ENCODE measurements at places on chromosomes 5 and 9. TPM values are rescaled to one million over a fixed set of nuclear protein-coding genes. Genes with fewer than 3 reads are reported as not detected.

BAAT gene
- total RNA-seq, result not detected

HMCN2 gene
- 11.6 TPM for total RNA-seq

FAM170A gene
- not detected for total RNA-seq

DRD1 gene
- 0.06 TPM for total RNA-seq

FBN2 gene
- 5.4 TPM for total RNA-seq

OSMR gene
- 48.6 TPM for total RNA-seq

- H3K27ac ChIP-seq, result no peak overlapping the region
- H3K36me3 ChIP-seq, result no peaks in the 10 kb centered on the region
- DNase-seq, result no peak
- no peaks in the 10 kb centered on the region for H3K4me1 ChIP-seq
These were observed 43.4 kb downstream of the NKX2-5 start for GRCh38 chr5:173191561-173191960.

DNA sequence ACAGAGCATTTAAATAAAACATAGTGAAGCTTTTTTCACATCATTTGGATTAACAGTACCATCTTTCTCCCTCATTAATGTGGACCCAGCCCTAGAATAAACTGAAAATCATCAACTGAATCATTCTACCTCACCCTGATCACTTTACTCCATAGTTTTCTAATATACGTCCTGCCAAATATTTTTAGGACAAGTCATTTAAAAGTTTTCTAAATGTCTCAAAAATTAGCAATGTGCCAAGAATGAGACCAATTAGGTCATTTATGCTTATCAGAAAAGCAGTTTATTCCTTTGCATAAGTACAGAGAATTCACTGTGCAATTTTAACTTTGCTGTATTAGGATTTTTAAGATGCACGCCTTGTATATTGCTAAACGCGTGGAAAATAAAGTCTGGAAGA, 284.4 kb downstream of the PIK3R1 start:
- no peaks in the 10 kb centered on the region for H3K27me3 ChIP-seq
- no peak for DNase-seq
- H3K36me3 ChIP-seq, result no peaks in the 10 kb centered on the region

DNA sequence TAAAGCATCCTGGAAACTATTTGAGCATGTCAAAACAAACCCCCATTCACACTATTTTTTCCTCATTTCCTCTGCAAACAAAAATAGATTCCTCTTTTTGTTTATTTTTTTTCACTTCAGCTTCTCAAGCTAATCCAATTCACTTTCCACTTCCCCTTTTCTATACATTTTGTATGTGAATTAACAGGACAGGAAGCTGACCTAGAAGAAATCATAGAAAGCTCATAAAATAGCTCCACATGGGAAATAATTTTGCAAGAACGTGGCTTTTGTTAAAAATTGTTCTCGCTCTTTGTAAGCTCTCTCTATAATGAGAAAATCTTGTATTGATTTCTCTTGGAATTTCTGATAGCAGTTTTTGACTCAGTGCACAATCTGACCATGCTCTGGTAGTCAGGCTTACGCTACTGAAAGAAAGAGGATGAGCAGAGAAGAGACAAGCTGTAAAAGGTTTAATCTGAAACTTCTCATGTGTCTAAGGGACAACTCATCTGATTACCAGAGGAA, 215.8 kb downstream of the ADAMTS12 start:
- H3K4me3 ChIP-seq, result no peak overlapping the region
- no peak for DNase-seq
- H3K4me1 ChIP-seq, result no peaks in the 10 kb centered on the region
- H3K36me3 ChIP-seq, result no peaks in the 10 kb centered on the region
- no peaks in the 10 kb centered on the region for H3K27me3 ChIP-seq

DNA sequence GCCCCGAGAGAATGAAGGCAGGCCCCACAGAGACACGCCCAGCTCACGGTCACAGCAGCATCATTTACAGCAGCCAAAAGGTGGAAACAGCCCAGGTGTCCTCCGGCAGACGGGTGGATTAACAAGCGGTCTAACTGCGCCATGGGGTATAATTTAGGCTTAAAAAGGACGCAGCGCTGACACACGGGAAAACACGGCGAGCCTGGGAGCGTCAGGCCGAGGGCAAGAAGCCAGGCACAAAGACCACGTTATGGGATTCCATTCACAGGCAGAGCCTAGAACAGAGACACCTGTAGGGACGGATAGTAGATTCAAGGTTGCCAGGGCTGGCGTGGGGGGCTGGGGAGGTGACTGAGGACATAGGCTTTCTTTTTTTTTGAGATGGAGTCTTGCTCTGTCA, 36.9 kb upstream of the TMEM250 start:
- no peak for DNase-seq
- H3K4me3 ChIP-seq, result no peak overlapping the region
- H3K36me3 ChIP-seq, result no peaks in the 10 kb centered on the region
- no peaks in the 10 kb centered on the region for H3K4me1 ChIP-seq
- H3K27me3 ChIP-seq, result no peaks in the 10 kb centered on the region

DNA sequence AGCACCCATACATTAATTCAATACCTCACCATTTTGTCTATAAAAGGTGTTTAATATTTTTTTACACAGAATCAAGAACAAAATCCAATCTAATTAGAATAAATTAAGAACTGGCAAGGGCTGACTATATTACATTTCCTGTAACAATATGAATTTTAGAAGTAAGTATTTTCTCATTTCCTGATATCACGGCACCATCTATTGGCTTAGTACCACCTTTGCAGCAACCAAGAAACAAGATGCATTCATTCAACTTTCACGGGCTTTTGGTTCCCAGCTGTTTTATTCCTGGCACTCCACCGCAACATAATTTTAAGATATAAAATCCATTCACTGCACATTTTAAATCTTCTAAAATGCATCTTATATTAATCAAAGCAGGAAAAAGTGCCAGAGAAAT, 20.6 kb downstream of the PSMB7 start:
- H3K4me3 ChIP-seq, result no peak overlapping the region
- H3K27ac ChIP-seq, result no peak overlapping the region
- no peaks in the 10 kb centered on the region for H3K27me3 ChIP-seq
- peaks cover 40% of the 10 kb centered on the region for H3K4me1 ChIP-seq
- peaks cover 5% of the 10 kb centered on the region for H3K36me3 ChIP-seq
- DNase-seq, result no peak

GRCh38 chr9:132293145-132293721, 61.6 kb downstream of the SETX start:
- DNase-seq, result no peak
- H3K4me1 ChIP-seq, result peaks cover 13% of the 10 kb centered on the region
- H3K36me3 ChIP-seq, result peaks cover 24% of the 10 kb centered on the region
- no peaks in the 10 kb centered on the region for H3K27me3 ChIP-seq
- no peak overlapping the region for H3K27ac ChIP-seq

- no peak for DNase-seq
- no peak overlapping the region for H3K4me3 ChIP-seq
- H3K27ac ChIP-seq, result no peak overlapping the region
- H3K36me3 ChIP-seq, result no peaks in the 10 kb centered on the region
These were observed 157.7 kb downstream of the BNC2 start for GRCh38 chr9:16712787-16713186.

GRCh38 chr5:132492386-132493125, 2.0 kb upstream of the IRF1 start:
- H3K4me3 ChIP-seq, result no peak overlapping the region
- H3K36me3 ChIP-seq, result peaks cover 5% of the 10 kb centered on the region
- DNase-seq, result peak; percentile 55
- H3K27me3 ChIP-seq, result no peaks in the 10 kb centered on the region

DNA sequence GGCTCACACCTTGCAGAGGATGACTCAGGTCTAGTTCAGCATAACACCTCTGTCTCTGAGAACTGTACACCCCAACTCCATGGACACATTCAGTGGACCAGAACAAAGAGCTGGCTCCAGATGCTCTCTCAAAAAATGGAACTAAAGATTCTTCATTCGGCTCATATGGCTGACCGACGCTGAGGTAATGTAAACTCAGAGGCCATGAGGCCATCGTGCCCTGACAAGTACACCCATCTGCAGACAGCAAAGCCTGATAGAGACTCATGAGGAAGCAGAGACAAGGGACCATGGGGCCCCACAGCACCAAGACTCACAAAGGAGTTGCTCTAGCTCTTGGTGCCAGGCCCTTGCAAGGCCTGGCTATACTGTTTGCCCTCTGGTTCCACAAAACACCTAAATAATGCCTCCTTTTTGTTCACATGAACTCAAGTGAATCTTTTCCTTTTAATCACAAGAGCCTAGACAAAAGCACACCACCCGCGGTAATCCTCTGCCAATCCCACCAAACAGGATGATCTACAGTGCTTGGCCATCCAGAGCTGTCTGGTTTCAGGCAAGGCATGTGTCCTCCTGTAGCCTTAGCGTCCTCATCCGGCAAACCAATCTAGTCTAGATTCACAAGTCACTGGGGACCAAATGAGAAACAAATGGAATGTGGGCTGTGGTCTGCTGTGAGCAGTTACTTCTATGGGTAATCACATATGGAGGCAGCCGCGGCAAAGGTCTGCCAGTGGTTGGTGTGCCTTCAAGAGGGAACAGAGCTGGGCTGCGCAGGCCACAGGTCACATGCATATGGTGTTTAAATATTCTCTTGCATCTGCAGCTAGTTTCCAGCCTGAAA, 22.7 kb downstream of the MED27 start:
- no peak overlapping the region for H3K4me3 ChIP-seq
- H3K4me1 ChIP-seq, result no peaks in the 10 kb centered on the region
- DNase-seq, result no peak
- no peak overlapping the region for H3K27ac ChIP-seq

DNA sequence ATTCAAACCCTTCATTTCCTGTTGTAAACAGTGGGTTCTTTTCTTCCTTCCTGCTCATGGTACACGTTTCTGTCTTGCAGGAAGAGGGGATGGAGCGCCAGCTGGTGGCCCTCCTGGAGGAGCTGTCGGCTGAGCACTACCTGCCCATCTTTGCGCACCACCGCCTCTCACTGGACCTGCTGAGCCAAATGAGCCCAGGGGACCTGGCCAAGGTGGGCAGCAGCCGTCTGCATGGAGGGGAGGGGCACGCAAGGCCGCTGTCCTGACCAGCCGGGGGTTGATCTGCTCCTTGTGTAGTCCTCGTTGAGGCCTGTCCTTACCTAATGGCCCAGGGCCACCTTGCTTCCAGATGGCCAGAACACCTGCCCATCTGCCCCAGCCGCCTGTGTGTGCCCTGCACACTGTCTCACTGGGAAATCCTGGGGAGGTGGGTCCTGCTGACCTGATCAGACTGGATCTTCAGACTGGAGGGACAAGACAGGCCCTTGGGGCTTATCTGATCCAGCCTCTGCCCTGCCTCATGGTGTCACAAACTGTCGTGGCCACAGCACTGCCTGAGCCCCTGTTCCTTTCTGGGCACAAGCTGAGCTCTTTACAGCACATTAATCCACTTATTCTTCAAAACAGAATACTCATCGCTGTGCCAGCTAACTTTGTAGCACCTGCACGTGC, 44.7 kb downstream of the LRSAM1 start:
- peaks cover 10% of the 10 kb centered on the region for H3K4me1 ChIP-seq
- H3K4me3 ChIP-seq, result no peak overlapping the region
- H3K36me3 ChIP-seq, result peaks cover 15% of the 10 kb centered on the region
- H3K27ac ChIP-seq, result no peak overlapping the region

GRCh38 chr9:34715639-34716215, 5.8 kb upstream of the CCL21 start:
- H3K4me1 ChIP-seq, result peaks cover 6% of the 10 kb centered on the region
- no peaks in the 10 kb centered on the region for H3K27me3 ChIP-seq
- H3K4me3 ChIP-seq, result no peak overlapping the region
- H3K27ac ChIP-seq, result no peak overlapping the region
- H3K36me3 ChIP-seq, result no peaks in the 10 kb centered on the region

- no peak for DNase-seq
- H3K4me3 ChIP-seq, result no peak overlapping the region
- no peak overlapping the region for H3K27ac ChIP-seq
- no peaks in the 10 kb centered on the region for H3K4me1 ChIP-seq
- H3K36me3 ChIP-seq, result no peaks in the 10 kb centered on the region
These were observed 82.6 kb upstream of the GRHPR start for GRCh38 chr9:37339923-37340322.

DNA sequence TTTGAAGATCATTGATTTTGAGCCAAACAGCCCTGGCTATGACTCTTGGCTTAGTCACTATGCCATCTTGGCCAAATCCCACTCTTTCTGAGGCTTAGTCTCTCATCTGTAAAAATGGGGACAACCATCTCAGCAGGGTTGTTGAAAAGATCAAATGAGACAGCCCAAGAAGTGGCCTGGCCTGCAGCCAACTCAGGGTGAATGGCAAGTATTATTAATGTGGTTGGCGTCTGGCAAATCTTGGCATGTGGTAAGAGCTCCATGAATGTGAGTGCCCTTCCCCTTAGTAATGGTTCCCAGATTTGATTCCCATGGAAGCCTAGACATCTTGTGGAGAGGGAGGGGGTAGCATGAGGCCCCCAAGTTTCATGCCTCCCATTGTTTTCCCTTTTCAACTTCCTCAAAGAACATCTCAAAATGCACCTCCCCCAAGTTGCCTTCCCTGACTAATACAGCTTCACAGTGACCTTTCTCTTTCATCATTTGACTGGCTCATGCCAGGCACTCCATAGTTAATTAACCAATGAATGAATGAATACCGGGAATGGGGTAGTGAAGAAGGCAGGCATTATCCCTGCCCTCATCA, 11.8 kb upstream of the TGFBI start:
- peak overlapping the region; percentile 7 for H3K27ac ChIP-seq
- DNase-seq, result no peak
- no peaks in the 10 kb centered on the region for H3K36me3 ChIP-seq
- H3K4me3 ChIP-seq, result no peak overlapping the region
- no peaks in the 10 kb centered on the region for H3K27me3 ChIP-seq

GRCh38 chr5:151222054-151222789, 1.7 kb downstream of the CCDC69 start:
- H3K36me3 ChIP-seq, result no peaks in the 10 kb centered on the region
- DNase-seq, result no peak

DNA sequence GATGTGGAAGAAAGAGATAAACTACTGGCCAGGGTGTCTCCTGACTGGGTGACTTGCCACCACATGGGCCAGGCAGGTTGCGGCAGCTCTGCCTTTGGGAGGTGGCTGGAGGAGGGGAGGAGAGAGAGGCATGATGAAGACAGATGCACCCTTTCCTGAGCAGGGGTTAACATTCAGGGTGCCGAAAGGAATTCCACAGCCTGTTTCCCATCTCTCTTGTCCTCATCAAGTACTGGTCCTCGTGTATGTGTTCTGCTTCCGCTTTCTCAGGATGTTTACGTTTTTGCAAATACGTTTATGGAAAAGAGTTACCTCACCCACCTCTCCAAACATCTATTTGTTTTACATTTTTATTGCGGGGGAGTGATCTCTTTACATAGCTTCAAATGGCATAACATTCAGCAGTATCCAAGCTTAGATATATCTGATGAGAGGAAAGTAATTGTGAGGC, 73.4 kb downstream of the C9orf85 start:
- H3K27me3 ChIP-seq, result no peaks in the 10 kb centered on the region
- no peak overlapping the region for H3K4me3 ChIP-seq
- no peak for DNase-seq

GRCh38 chr5:58322453-58322852, 137.4 kb downstream of the PLK2 start:
- H3K36me3 ChIP-seq, result no peaks in the 10 kb centered on the region
- no peak for DNase-seq
- H3K4me1 ChIP-seq, result no peaks in the 10 kb centered on the region
- no peak overlapping the region for H3K4me3 ChIP-seq

DNA sequence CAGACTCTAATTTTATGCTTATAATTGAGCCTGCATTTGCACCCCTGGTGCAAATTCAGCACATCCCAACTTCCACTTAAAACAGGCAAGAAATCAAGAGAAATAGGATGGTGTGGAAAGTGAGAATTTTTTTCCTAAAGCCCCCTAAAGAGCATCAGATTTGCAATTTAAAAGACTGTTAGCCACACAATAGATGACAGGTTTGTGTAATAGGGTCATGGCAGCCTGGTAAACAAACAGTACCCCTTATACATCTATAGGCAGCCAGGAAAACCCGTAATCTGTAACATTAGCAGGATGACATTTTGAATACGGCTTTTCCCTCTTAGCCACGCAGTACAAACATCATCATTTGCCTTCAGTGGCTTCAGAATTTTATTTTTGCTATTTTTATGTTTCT, 17.2 kb downstream of the EBF1 start:
- no peaks in the 10 kb centered on the region for H3K4me1 ChIP-seq
- H3K27me3 ChIP-seq, result no peaks in the 10 kb centered on the region
- no peak for DNase-seq
- H3K27ac ChIP-seq, result no peak overlapping the region

Measured in esophagus muscularis mucosa (tissue), 4 donors.